Central memory CD4-positive, alpha-beta T cell (primary cell): ENCODE measurements at places on chromosomes 11 and 22.

DNA sequence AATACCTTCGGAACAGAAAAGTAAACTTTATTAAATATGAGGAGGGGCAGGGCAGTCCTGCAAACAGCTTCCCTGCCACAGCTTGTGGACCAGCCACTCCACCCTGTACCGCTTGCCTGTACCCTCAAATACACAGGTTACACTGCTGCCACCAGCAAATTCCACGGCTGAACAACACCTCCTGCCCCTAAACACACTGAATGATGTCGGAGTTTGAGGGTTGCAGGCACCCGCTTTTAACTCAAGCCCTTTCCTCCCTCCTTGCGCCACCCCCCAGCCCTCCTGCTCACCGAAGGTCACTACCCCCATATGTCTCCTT lies 4.0 kb downstream of the VSIG2 start:
- DNase-seq: no peak

DNA sequence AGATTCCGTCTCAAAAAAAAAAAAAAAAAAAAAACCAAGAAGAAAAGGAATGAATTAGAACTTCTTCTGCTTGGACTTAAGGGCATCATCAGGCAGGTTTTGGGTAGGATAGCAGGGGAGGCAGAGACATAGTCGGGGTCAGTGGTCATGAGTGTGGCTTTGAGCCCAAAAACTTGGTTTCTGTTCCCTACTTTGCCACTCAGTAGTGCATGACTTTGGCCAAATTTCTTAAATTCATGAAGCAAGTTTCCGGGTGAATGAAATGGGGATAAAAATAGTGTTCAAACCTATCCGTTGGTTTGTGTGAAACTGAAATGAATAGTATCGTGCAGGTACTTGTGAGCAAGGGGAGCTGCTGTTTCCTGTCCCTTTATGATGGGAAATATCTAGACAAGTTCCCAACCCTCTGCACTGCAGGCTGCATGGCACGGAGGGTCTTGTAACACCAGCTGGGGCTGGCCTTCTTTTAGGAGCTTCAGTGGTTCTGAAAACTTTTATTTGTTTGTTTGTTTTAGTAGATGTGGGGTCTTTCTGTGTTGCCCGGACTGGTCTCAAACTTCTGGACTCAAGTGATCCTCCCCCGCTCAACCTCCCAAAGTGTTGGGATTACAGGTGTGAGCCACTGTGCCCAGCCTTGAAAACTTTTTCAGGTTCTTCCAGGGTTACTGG lies 18.4 kb downstream of the NEAT1 start:
- DNase-seq: no peak

GRCh38 chr11:76984743-76985142 lies 49.5 kb upstream of the B3GNT6 start:
- DNase-seq: no peak

GRCh38 chr11:94741022-94741679 lies 27.0 kb upstream of the AMOTL1 start:
- no peak for DNase-seq

GRCh38 chr22:47423266-47423665 lies 660.8 kb downstream of the TBC1D22A start:
- no peak for DNase-seq

- DNase-seq: no peak
These were observed 31.9 kb downstream of the SCGB1A1 start for GRCh38 chr11:62450543-62451240.

DNA sequence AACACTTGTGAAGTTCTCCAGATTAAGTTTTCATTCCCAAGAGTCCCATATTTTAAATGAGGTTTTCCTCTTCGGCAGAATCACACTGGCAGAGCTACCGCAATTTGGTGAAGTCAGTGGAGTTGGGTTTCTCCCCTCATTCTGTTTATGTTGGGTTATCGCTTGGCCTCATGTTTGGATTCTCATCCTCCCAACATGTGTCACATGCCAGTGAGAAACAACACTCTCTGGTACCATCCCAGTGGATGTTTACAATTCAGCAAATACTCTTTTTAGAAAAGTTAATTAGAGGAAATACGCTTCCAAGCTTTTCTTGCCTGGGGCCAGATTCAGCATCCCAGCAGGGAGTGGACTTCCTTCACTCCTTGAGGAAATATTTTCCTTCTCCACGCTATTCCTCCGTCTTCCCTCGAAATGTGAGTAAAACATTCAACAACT lies 2.1 kb downstream of the PAMR1 start:
- no peak for DNase-seq

GRCh38 chr11:65496304-65497140 lies 2.3 kb upstream of the MALAT1 start:
- DNase-seq: peak; percentile 7

- DNase-seq: no peak
These were observed 6.7 kb downstream of the PHOX2A start for GRCh38 chr11:72237112-72237931.

GRCh38 chr22:24580276-24580675 lies 12.6 kb downstream of the LRRC75B start:
- no peak for DNase-seq

- no peak for DNase-seq
These were observed 544.2 kb upstream of the CCDC179 start for GRCh38 chr11:23404225-23405160.

DNA sequence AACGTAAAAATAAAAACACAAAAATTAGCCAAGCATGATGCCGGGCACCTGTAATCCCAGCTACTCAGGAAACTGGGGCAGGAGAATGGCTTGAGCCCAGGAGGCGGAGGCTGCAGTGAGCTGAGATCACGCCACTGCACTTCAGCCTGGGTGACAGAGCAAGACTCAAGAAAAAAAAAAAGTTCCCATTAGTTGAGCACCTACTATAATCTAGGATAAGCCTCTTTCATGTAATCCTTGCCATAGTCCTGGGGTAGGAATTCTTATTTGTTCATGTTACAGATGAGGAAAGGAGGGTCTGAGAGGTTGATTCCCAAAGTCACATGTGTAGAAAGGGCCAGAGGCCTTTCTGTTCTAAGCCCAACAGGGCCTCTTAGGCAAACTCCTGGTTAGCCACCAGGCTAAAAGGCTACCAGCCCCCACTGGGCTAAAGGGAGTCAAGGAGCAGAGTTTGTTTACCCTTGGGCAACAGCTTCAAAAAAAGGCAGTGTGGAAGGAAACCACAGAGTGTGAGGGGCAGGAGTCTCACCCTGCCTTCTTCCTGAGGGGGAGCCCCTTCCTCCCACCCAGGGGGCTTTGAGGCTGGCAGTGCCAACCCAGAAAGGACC lies 21.6 kb upstream of the CSNK1E start:
- no peak for DNase-seq

DNA sequence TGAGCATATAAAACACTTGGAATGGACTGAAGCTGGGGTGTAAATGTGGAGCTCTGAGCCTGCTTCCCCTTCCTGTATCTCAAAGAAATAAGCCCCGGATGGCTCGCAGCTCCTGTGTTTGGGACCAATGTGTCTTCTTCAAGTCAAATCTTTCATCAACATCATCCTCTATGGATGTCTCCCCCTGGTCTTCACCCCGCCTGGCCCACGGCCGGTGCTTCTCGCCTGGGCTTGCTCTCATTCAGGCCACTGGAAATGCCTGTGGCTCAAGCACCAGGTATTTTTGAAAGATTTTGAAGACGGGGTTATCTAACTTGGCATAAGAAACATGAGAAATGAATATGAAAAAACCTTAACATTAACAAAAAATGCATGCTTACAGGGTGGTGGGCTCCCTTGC lies 769.8 kb downstream of the BRD1 start:
- DNase-seq: no peak

- DNase-seq: no peak
These were observed 17.4 kb downstream of the UBASH3B start for GRCh38 chr11:122672892-122673291.

DNA sequence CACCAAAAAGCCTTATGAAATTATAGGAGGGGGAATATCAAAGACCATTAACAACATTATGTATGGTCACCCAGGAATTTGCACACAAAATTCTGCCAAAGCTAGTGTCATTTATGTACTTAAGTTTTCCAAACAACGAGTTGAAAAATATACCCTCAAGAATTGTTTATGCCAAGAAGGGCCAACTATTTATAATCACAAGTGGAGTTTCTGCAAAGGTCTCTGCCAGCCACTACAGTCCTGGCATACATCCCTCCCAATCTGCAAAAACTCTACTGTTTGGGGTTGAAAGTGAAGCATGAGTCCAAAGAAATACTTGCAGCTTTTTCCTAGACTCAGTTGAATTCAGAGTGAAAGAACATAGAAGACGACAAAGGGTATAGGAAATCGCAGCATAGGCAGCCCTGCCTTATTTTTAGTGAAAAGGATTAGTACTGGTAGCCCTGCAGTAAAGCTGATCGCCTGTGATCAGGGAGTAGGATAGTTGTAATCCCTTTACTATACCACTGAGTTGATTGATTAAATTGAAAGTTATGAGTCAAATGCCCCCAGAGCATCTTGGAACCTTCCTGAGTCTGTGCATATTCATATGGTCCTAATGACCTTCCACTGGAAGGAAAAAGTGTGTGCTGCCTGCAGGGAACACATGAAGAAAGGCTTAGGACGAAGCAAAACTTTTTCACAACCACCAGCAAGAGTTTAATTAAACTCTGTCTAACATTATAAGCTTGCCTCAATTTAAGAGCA lies 144.0 kb downstream of the SPON1 start:
- no peak for DNase-seq

- no peak for DNase-seq
These were observed 114.6 kb upstream of the SESN3 start for GRCh38 chr11:95345651-95346050.
